NCI-H524 treated with DMSO at 0.1 percent for 48 hours (cell line): ENCODE measurements at places on chromosomes 4 and X.

DNA sequence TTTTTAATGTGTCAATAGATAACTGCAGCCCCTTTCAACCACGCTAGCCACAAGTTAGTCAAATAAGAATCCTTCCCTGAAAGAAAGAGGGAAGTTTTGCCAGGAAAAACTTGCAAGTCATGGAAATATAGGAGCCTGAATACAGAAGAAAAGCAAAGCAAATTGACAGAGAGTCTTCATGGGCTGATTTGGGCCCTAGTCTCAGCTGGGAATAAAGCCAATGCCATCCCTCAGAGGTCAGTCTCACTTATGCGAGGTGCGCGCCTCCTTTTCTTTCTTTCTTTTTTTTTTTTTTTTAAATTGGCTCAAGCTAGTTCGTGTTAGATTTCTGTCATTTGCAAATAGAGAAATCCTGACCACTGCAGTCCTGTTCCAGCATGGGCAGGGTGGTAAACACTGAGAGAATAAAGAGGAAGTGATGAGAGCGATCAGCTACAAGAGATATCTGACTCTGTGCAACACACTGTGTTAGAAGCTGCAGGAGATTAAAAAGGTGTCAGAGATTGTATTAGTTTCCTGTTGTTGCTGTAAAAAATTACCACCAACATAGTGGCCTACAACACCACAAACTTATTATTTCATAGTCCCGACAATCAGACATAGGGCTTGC is 299.7 kb downstream of the LDB2 start:
- no peak for DNase-seq

GRCh38 chr4:189126040-189126439 is 814.6 kb upstream of the FRG1 start:
- DNase-seq = no peak

DNA sequence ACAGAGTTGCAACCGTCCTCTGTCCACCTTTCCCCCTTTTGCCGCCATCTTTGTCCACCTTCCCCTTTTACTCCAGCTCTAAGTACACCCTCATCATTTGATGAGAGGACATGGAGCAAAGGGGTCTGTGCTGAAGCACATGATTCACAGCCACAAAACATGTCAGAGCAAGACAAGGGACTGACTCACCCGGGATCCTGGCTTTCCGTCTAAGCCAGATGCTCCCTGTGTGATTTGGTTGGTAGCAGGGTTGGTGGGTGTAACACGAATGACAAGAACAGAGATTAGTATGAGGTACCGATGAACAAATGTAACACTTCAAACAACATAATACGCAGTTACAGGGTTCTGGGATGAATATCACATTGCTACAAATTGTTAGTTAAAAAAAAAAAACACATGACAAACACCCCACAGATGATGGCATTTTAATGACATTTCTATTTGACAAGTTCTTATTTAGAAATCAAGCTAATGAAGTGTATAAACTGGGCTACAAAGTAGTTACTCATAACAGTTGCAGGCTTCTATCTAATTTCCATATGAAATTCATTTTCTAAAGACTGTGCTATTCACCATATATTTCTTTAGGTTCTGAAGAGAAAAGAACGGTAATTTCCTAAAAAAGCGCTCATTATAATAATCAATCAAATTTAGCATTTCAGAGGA is 71.4 kb upstream of the ETNPPL start:
- no peak for DNase-seq

- no peak for DNase-seq
Observed at GRCh38 chrX:155891446-155892210, 10.5 kb downstream of the VAMP7 start.

GRCh38 chr4:1305261-1305711 is 15.6 kb downstream of the MAEA start:
- no peak for DNase-seq

GRCh38 chr4:22667332-22667940 is 25.3 kb upstream of the GBA3 start:
- no peak for DNase-seq

- no peak for DNase-seq
Observed at GRCh38 chr4:78057135-78057599, at the start of gene FRAS1. Gene FRAS1, plus strand, starts transcription at chr4:78057323. Its CDS starts 687 bp downstream, at chr4:78058010.
